ENCODE measurements at places on chromosomes 1 and 21.

DNA sequence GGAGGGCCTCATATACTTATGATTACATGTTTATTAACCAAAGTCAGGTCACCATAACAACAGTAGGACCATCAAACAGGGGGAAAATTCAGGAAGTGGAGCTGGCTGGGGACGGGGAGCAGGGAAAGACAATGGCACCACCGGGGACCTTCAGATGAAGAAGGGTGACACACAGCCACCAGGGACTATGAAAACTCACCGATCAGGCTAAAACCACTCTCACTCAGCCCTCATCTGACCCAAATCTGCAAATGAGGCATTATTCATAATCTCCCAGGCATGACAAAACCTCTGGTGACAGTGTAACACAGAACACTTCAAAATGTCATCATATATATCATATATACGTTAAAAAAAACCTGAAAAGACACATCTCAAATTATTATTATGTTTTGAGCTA lies 11.2 kb downstream of the MKNK1 start:
- H3K27ac ChIP-seq: no peak overlapping the region
- no peak for DNase-seq
- H3K4me3 ChIP-seq: no peak overlapping the region

GRCh38 chr1:232655028-232655745 lies 25.3 kb upstream of the SIPA1L2 start:
- DNase-seq: no peak
- H3K4me1 ChIP-seq: no peaks in the 10 kb centered on the region
- H3K27me3 ChIP-seq: no peaks in the 10 kb centered on the region
- no peaks in the 10 kb centered on the region for H3K36me3 ChIP-seq
- no peak overlapping the region for H3K4me3 ChIP-seq

DNA sequence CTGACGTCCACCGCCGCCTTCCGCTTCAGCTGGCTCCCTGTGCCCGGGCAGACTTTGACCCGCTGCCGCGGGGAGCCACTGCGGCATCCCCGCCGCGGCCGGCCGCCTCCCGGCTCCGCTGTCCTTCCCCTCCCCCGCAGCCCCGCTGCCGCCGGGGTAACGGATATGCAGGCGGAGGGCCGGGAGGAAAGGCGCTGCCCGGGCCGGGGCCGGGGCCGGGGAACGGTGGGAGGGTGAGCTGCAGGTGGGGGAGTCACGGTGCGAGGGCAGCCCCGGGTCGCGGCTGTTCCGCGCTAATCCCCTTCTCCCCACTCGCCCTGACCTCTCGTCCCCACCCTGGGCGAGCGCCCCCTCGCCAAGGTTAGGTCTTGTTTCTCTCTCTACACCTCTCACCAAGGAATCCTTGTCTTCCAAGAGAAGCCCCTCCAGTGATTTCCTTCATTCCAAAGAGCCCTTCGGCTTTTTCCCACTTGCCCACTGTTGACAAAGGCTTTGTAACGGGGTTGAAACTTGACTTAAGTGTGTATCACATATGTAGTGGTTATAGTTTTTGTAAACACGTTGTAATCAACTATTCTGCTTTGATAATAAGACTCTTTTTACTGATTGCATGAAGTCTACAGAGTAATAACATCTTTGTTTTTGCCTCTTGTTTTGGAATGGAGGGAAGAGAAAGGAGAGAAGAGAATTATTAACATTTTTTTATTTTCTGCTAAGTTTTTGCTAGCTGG lies 669 bp downstream of the XPR1 start:
- H3K4me1 ChIP-seq: peaks cover 21% of the 10 kb centered on the region
- no peak for DNase-seq
- peak overlapping the region; percentile 92 for H3K27ac ChIP-seq
- H3K27me3 ChIP-seq: no peaks in the 10 kb centered on the region

DNA sequence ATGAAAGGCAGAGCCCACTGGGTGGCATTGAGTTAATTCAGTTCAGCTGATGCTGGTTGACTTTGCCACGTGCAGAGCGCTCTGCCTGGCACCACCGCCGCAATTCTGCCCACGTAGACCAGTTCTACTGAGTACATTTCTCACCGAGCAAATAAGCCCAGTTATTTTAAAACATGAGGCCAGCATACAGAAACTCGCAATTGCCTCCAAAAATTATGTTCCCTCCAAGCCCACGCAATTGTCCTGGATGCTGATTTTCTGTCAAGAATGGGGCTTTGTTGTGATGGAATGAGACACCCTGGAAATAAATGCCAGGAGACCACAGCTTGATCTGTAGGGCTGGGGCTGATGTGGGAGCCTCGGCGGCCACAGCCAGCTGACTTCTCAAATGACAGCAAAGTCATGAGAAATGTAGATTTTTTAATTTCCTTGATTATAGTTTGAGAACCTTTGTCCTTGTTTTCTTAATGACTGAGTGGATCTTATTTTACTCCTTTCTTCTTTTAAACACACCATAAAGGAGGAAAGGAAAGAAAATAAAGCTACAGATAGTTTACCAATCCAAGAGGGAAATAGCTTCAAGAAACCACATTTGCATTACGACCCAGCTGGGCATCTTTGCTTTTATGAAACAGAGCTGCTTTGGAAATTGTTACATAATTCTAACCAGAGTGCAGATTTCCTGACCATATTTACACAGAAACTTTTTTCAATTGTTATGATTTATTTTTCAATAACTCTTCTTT lies 11.6 kb upstream of the PARP1 start:
- no peaks in the 10 kb centered on the region for H3K36me3 ChIP-seq
- H3K4me1 ChIP-seq: no peaks in the 10 kb centered on the region
- no peak for DNase-seq
- H3K4me3 ChIP-seq: no peak overlapping the region
- no peaks in the 10 kb centered on the region for H3K27me3 ChIP-seq
